Vagina (tissue), 2 donors: ENCODE measurements at places on chromosomes 1 and 21.

DNA sequence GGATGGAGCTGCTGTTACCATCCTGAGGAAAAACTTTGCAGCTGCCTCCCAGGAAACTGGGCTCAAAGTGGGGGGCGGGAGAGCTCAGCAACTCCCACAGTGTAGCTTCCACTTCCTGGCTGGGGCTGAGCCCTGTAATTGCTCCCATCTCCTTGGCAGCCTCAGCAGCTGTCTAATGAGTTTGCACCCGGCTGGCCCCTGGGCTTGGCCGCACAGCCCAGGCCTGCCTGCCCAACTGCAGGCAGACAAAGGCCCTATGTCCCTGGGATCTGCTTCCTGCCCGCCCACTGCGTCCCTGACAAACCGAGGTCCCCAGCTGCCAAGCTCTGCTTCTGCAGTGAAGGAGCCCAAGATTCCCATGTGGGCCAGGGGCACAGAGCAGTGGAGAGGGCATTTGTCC lies 30.1 kb downstream of the EDN2 start:
- DNase-seq, result no peak

GRCh38 chr1:188355847-188356246 lies 1527.1 kb downstream of the PLA2G4A start:
- DNase-seq, result no peak

GRCh38 chr1:160608057-160608456 lies 28.8 kb upstream of the CD84 start:
- no peak for DNase-seq

DNA sequence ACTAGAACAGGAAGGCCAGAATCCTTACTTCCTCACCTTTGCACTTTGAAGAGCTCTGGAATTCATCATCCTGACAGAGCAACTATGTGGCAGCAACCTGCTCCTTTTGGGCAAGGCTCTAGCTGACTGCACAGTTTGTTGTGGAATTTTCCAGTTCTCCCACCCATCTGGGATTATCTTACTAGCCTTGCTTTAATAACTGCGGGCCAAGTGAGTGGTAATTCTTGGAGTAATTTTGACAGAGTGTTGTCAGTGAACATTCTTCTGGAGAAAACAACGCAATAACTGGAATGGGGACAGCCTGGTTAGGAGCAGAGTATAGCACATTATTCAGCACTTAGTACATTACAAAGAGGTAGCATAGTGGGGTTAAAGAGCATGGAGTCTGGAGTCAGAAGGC lies 75.3 kb downstream of the NTMT2 start:
- no peak for DNase-seq

DNA sequence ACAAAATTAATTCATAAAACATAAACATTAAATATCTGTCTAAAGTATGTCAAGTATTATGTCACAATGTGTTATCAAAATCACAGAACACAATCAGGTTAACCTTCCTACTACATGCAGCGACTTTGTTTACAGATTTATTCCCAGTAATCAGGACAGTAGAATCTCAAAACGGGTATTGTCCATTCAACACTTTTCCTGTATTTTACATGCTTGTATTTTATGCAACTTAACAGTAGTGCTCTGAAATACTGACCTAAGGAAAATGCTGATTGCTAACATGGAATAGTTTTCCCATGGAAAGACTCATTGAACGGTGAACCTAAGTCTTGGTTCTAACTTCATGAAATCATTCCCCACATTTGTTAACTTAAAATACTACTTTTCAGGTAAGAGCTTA lies 2.3 kb downstream of the SERBP1 start:
- no peak for DNase-seq

GRCh38 chr1:1907098-1907736 lies 7.8 kb upstream of the CALML6 start:
- no peak for DNase-seq

GRCh38 chr1:240030236-240030635 lies 61.4 kb upstream of the FMN2 start:
- no peak for DNase-seq

DNA sequence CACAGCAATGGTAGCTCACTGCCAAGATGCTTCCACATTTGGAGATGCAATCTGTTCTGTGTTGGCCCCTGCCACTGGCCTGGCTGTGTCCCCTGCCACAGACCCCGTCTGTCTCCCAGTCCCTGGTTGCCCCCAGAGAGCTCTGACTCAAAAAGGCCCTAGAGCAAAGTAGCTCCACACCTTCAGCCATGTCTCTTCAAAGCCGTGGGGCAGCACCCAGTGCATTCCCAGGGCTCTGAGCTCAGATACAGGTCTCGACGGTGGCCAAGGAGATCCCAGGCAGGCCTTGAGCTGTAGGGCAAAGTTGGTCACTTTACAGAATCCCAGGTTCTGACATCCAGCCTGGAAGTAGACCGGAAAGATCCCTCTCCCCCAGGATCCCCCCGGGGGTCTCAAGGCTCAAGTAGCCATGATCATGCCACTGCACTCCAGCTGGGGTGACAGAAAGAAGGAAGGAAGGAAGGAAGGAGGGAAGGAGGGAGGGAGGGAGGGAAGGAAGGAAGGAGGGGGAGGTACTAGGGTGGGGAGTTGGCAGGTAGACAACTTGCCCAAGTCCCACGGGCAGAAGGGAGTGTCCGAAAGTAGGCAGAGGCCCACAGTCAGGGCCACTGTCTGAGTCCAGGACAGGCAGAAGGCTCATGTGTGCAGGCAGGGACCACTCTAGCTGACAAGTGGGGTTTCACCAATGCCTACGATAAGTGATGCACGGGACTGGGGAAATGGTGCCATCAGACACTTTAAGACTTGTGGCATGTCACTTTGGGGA lies 4.8 kb upstream of the ARF1 start:
- no peak for DNase-seq

DNA sequence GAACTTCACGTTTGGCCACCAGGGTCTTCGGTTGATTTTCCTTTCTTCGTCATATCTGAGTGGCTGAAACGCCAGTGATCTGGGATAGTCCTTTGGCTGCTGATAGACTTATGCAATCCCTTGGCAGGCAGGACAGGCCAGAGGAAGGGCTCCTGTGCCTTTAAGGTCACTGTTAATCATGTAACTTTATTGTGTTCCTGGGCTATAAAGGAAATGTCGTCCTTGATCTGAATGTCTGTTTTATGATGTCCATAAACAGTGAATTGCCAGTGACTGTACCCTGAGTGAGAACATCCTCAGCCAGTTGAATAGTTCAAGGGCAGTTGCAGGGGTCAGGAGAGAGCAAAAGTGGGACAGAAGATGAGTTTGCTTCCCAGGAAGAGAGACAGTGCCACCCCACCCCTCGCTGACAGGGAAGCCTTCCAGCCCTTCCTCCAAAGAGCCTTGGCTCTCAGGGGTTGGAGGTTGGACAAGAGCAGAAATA lies 68.0 kb downstream of the PDE9A start:
- no peak for DNase-seq

DNA sequence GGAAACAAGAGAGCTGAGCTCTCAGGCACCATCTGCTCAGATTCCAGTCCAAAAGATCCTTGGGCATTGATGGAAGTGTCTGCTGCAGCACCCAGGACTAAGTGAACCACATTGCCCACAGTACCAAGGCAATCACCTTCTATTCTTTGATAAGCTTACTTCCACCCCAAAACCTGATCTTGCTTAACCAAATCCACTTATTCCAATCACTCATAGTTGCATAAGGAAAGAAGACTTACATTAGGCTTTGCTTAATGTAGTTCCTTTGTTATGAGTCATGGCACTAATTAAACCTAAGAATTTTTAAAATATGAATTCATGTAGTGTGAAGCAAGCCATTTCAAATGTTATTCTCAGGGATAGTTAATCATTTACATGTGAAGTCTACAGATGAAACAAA lies 84.5 kb downstream of the UCHL5 start:
- DNase-seq, result no peak

- DNase-seq, result no peak
Measured at GRCh38 chr1:155396874-155397476, 76.3 kb downstream of the RUSC1 start.

GRCh38 chr1:228009828-228010775 lies 3.3 kb downstream of the WNT3A start:
- no peak for DNase-seq

DNA sequence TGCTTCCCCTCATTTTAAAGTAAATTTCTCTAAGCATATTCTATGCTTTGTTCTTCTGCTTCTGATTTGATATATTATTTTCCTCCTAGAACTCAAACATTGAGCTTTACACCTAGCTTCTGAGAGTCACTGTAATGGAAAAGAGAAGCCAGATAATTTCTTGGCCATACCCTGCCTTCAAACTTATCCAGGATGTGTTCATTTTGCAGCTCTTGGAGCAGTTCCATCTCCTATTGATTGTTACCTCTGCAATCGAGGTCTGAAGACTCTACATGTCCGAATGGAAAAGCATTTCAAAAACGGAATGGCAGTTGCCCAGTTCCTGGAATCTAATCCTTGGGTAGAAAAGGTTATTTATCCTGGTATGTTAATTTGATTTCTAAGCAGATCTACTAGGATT lies 20.8 kb downstream of the CTH start:
- DNase-seq, result no peak

DNA sequence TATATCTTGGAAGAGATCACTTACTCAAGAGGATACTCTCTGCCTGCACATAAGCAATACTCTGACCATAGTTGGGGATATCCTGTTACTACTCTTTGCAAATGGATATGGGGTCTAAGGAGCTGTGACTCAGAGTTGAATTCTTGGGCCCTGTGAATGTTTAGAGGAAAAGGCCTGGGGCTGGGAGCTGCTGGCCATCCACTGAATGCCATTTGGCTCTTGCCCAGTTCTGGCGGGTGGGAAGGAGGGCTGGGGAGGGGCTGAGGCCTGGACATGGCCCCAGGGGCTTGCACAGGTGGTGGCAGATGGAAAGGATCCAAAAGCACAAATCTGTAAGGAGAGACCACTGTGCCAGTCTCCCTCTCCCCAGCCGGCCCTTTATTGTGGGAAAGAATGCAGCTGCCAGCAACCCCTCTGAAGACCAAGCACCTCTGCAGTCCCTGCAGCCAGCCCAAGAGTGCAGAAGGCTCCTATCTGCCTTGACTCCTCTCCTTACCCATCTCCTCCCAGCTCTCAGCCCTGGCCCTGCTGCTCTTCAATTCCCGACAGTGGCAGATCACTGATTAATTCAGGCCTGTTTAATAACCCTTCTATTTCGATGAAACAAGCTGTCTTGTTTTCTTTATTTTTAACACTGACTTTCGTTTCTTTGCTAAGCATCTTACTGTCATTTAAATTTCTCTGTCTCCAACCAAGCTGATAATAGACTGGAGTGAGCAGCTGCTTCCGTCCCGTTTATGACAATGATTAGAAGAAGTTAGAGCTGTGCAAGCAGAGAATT lies 12.1 kb downstream of the PLXNA2 start:
- DNase-seq, result no peak

- DNase-seq, result no peak
Measured at GRCh38 chr21:15367061-15367626, 302.3 kb upstream of the NRIP1 start.

DNA sequence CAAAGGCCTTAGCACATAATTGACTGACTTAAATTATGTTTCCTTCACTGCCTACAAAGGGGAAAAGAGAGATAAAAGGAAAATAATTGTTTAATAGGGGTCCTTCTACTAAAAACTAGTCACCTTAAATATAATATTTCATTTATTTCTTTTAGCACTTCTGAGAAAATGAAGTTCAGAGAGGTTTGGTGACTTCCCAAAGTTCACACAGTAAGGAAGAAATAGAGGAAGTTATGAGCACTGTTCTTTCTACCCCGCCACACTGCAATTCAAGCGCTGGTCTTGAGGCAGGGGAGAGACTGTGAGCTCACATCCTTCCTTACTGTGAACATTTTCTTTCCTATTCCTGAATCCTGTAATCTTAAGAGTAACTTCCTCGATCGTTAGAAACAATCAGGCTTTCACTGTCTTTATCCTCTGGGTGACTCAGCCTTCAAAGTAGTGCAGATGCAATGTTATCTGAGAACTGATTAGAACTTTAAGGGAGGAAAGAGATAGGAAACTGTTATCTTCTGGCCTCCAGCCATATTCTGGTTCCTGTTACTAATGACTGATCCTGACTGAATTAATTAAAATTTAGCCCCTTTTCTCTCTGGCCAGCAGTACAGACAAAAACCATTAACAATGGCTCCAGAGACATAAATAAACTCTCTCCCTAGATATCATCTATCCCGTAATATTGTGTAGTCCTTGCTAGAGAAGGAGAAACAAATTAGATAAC lies 6.8 kb downstream of the RGS5 start:
- DNase-seq, result no peak

DNA sequence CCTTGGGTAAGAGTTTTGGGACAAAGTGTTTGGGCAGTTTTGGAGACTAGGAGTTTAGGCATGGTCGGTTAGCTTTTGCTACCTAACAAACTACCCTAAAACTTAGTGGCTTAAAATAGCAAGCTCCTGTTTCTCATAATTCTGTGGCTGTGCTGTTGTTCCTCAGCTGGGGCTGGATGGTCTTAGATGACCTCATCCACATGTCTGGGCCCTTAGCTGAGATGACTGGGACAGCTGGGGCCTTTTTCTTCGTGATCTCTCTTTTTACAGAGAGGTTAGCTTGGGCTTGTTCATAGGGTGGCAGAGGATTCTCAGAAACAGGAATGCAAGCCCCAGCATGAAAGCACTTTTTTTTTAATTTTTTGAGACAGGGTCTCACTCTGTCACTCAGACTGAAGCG lies 6.6 kb downstream of the ATP1A4 start:
- no peak for DNase-seq

- no peak for DNase-seq
Measured at GRCh38 chr1:118871582-118872171, 116.5 kb downstream of the TBX15 start.

DNA sequence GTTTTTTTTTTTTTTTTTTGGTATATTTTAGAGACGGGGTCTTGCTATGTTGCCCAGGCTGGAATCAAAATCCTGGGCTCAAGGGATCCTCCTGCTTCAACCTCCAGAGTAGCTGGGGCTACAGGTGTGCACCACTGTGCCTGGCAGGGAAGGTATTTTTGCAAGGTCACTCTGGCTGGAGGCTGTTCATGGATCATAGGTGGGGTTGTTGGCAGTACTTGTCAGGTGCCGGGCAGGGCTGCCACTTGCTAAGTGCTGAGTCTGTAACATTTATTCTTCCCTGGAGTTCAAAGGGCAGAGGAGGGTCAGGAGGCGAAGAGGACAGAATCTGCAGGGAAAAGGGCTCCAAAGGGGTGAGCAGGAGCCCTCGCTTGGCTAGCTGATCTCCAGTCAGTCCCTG lies 24.1 kb downstream of the A3GALT2 start:
- DNase-seq, result no peak

GRCh38 chr1:180041582-180041981 lies 87.0 kb downstream of the CEP350 start:
- DNase-seq, result no peak

GRCh38 chr1:40919475-40920011 lies 57.4 kb upstream of the CITED4 start:
- no peak for DNase-seq

GRCh38 chr1:66445492-66446181 lies 88.3 kb upstream of the SGIP1 start:
- no peak for DNase-seq

- no peak for DNase-seq
Measured at GRCh38 chr1:112721966-112722524, 6.9 kb upstream of the PPM1J start.

- no peak for DNase-seq
Measured at GRCh38 chr1:104387716-104388508, 638.2 kb downstream of the AMY1C start.
